ENCODE measurements at places on chromosomes 4 and X.

DNA sequence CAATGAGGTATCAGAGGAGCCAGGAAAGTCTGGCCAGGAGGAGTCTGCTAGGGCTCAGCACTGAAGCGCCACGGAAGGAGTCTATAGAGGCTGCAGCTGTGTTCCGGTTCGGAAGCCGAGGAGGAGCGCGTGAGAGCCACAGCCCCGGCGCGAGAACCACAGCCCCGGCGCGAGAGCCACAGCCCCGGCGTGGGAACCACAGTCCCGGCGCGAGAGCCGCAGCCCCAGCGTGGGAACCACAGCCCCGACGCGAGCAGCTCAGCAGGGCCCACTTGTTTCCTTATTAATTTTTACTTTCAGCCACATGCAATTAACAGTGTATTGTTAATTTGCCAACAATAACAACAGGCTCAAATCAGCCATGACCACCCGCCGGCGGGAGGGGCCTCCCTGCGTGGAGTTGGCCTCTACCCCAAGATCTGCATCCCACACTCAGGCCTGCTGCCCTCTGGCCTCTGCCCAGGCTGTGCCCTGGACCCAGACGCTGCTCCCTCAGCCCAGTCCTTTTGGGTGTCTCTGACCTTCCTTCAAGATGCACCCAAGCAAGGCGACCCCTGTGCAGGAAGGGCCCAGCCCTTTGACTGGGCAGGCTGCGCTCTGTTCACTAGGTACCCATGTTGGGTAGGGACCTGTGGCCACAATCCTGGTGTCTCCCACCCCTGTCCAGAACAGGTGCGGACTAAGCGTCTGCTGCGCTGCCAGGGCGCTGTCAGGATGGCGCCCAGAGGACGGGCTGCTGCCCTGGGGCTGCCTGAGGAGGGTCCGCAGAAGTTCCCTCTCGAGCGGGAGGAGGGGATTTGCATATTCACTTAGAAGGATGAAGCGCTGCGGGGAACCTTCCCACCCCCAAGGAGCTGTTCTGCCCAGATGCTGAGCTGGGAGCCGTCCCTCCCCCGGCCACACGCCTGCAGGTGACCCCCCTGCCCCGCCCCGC lies 113.8 kb downstream of the ADRA2C start:
- no peak for DNase-seq

DNA sequence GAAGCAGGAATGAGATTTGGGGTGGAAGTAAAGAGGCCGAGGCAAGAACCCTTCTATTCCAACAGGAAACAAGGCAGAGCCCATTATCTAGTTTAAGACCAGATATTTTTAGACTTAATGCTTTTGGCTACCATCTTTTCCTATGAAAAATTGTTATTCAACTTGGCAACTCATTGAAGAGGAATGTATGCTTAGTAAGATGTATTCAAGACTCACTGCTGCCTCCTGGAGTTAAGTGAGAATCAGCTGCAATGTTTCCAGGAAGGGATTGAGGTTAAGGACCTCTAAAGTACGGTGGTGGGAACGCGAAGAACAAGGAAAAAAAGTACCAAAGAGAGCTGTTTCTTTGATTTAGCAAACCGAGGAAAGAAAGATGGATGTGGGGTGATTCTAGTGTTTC lies 89.1 kb downstream of the RAPGEF2 start:
- no peak for DNase-seq

DNA sequence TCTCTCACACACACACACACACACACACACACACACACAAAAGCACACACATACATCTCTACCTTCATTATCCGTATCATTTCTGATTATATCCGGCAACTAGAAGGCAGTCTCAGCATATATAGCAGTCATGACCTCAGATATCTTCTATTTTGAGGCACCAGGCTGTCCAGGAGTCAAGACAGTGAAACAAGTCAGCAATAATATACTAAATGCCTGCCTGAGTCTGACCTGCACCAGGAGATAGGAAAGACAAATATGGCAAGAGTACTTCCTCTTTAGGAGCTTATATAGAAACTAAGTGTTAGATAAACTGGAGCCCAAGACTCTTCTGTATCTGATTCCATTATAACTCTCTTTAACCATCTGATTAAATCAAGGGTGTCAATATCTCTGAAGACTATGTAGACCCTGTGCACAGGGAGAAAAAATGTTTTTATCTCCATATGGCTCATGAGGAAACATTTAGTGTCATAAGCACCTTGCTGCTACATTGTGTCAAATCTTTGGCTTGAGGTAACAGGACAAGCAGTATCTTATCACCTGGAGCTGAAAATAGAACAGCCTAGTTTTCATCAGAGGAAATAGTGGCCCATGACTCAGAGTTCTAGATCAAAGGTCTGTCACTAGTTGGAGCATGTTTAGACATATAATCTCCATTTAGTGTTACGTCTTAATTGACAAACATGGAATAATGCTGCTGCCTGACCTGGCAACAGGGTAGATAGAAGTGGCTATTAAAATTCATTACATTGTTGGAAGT lies 27.0 kb upstream of the FAM47B start:
- DNase-seq, result no peak

DNA sequence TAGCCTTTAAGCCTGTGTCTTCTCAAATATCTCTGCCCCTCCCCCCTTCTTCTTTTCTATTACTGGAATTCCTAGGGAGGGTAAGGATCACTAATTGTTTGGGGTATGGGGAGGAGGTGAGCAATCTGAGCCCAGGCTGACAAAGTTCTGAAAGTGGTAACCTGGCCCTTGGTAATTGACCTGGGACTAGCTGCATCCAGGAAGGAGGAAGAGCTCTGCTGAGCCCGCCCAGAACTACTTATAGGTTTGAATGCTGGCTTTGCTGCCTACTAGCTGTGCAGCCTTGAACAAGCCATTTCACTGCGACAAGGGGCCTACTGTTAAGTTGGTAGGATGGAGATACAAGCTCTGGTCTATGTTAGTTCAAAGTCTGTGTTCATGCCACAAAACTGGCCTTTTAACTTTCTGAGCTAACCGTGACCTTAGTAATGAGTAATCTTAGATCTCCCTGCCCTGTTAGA lies 37.8 kb downstream of the DGKK start:
- no peak for DNase-seq

DNA sequence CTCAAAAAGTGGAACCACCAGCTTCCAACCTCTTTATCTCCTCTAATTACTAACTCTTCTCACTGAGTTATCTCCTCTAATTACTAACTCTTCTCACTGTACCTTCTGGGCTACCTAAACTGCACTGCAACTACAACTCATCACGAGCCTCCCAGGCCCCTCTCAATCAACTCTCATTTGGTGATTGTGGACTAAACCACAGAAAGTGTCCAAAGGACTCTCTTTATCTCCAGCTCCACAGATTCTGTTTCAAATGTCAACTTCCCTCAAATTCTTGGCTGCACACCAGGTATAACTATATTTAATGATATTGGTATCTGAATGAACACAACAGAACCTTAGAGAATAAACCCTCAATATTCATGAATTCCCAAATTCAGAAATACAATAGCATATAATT lies 182.9 kb downstream of the MAML3 start:
- no peak for DNase-seq

DNA sequence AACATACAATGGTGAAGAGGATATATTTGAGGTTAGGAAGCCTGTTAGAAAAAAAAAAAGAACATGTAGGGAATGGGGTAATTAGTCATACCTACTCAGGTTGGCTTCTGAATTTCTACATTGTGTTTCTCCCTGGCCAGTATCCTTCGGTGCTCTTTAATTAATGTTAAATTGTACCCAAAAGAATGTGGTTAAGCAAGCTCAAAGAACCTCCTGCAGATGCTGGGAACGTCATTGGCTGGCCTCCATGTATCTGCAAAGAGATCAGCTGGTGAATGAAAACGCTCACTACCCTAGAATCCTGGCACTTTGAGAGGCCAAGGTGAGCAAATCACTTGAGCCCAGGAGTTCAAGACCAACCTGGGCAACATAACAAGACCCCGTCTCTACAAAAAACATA lies 942.3 kb upstream of the PRKX start:
- no peak for DNase-seq

Measured in NCI-H774 (cell line).